ENCODE measurements at places on chromosomes 6 and 20.

GRCh38 chr20:31516651-31517050 lies 2.4 kb downstream of the HM13 start:
- no peak for DNase-seq

GRCh38 chr6:109239651-109240321 lies 142.5 kb downstream of the CD164 start:
- DNase-seq: no peak

- no peak for DNase-seq
These were observed 1.7 kb downstream of the SMOC2 start for GRCh38 chr6:168442646-168443045.

DNA sequence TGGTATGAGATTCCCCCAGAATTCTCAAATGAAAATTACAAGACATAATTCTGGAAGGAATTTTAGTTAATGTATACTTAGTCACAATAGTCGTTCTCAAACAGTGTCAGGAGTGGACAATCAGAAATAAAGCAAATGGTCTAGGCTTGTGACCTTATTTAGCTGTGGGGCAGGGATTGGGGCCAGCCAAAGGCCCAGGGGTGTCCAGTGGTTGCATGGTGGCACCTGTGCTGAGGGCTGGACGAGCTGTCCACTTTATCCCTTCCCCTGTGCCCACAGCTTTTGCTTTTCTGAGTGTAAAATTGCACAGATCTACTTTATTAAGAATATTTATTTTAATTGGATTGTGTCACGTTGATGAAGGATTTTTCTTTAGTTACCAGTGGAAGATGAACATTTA lies 195.0 kb downstream of the ARID1B start:
- no peak for DNase-seq

GRCh38 chr20:40481337-40481736 lies 207.7 kb downstream of the MAFB start:
- DNase-seq: no peak

DNA sequence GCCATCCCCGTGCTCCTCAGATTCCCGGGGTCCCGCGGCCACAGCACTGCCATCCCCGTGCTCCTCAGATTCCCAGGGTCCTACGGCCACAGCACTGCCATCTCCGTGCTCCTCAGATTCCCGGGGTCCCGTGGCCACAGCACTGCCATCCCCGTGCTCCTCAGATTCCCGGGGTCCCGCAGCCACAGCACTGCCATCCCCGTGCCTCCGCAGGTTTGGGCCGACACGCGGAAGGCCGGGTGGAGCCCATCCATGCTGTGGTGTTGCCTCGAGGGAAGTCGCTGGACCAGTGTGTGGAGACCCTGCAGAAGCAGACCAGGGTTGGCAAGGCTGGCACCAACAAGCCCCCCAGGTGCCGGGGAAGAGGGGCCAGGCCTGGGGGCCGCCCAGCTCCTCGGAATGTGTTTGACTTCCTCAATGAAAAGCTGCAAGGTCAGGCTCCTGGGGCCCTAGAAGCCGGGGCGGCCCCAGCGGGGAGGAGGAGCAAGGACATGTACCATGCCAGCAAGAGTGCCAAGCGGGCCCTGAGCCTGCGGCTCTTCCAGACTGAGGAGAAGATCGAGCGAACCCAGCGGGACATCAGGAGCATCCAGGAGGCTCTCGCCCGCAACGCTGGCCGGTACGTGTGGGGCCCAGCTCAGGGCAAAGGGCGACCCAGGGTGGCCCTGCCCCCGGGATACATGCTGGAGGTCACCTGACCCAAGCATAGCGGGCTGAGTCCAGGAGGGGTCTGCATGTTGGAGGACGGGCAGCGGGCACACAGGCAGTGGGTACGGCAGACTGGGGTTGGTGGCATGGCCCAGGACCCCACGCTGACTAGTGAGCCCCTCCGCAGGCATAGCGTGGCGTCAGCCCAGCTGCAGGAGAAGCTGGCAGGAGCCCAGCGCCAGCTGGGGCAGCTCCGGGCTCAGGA lies 1.3 kb upstream of the LIME1 start:
- DNase-seq: no peak

GRCh38 chr6:145860562-145860961 lies 46.0 kb upstream of the FBXO30 start:
- no peak for DNase-seq

DNA sequence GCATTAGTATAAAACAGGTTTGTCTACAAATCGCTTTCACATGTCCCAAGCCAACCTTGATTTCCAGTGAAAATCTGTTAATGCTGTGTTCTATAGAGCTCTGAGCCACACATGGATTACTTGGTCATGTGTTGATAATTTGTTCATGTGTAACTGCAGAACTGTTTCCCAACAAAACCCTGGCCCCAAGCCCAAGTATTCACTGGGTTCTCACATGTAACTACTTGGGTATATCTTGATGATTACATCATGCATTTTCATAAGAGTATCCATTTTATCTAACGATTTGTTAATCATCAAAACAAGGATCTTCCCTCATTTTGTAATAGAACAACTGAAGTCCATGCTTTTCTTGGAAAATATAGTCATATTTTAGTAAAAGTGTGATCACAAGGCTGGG lies 657.6 kb downstream of the PRKN start:
- DNase-seq: no peak

Measured in NCI-H2081 treated with DMSO at 0.1 percent for 48 hours (cell line).